ENCODE measurements at places on chromosomes 6 and 20.

DNA sequence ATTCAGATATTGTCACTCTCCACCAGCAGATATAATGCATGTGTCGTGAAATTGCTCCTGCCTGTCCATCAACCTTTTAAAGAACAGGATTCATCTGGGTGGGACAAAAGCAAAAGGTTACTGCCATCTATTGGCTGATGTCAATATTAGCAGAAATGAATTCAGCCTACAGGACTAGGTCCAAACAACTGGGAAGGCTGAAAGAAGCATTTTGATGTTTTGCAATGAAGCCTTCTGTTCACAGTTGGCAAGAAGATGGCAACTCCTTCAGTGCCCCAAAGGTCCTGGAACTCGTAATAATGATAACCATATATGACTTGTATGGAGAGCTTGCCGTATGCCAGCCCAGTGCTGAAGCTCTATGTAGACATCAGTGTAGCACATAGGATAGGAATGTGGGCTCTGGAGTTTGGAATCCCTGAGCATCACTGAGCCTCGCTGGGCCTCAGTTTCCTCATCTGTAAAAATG lies 7.5 kb downstream of the BCAS1 start:
- DNase-seq = no peak

DNA sequence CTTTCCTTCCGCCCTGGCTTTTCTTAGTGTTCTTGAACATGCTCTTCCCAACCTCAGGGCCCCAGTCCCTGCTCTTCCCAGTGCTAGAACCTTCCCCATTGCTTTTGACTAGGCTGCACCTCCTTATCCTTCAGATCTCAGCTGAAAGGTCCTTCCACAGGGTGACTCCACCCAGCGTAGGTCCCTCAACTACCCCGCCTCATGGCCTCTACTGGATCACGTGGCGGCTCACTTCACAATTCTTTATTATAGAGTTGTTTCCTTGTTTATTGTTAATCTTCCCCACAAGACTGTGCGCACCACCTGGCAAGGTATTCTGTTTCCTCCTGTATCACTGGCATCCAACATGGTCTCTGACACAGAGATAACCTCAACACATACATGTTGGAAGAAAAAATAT lies 31.2 kb downstream of the TTLL9 start:
- no peak for DNase-seq

DNA sequence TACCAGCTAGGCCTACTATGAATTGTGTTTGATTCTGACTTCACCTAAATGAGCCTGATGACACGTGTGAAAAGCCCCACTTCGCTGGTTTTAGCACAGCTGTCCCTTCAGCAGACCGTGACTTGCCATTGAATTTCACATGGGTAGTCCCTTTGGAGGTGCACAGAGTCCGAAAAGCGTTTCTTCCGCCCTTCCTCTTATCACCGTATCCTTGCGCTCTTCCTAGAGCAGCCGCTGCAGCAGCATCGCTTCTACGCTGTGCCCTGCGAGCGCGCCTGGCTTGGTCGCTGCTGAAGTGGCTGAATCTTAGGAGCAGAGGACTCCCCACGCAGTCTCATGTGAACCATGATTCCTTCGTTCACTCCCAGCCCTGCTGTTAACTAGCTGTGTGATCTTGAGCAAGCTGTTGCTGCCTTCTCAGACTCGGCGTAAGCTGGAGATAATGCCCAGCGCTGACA lies 127.0 kb downstream of the PACRG start:
- DNase-seq = no peak

GRCh38 chr6:3561725-3562124 lies 104.9 kb upstream of the SLC22A23 start:
- DNase-seq = no peak

DNA sequence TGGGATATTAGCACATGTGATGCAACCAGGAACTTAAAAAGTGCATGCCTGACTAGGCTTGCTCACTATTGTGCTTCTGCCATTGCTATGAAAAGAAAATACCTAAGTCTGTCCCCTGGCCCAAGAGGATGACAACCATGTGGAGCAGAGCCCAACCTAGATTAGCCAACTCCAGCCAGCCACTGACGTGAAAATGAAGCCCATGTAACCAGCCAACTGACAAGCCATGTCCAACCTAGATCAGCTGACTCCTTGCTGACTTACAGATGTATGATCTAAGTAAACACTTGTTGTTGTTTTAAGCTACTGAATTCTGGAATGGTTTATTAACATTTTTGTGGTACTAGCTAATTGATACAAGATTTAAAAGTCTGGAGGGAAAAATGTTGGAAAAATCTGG lies 47.5 kb downstream of the PIGU start:
- no peak for DNase-seq

GRCh38 chr20:58619864-58620431 lies 31.1 kb upstream of the STX16 start:
- DNase-seq = no peak

GRCh38 chr6:158500016-158500735 lies 59.7 kb upstream of the TMEM181 start:
- no peak for DNase-seq

- DNase-seq = no peak
Measured at GRCh38 chr6:119325559-119326265, 23.8 kb downstream of the MAN1A1 start.

DNA sequence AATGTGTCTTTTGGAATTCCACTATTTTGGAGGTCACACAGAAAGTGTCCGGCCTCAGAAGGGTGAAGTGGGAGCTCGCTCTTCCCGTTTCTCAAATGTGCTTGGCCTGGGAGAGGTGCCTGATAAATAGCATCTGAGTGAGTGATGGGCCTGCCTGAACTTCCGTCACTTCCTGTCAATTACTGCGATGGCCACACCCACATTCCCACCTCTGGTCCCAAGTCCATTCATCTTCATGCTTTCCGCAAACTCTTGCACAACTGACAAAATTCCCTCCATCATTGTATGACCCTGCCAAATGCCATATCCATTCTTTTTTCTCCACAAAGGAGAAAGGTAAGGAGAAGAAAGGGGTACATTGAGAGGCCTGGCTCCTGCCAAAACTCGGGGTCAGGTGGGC lies 169.0 kb downstream of the QKI start:
- no peak for DNase-seq

DNA sequence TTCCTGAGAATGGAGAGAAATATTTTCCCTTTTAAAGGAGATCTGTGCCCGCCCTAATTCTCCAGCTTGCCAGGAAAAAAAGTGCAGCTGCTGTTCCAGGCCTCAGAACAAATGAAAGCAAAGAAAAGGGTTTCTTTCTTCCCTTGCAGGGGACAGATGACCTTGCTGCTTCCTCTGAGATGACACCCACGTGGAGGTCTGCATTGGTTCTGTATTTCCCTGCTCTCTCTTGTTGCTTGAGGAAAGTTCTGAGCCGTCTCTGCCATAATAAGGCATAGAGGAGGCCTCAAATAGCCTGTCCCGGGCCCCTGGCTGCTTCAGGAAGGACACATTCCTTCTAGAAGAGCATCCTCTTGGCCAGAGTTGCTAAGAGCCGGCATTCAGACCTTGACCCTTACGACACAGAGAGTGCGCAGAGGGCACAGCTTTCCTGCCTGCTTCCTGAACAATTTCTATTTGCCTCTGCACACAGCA lies 501.8 kb upstream of the SULF2 start:
- DNase-seq = no peak

DNA sequence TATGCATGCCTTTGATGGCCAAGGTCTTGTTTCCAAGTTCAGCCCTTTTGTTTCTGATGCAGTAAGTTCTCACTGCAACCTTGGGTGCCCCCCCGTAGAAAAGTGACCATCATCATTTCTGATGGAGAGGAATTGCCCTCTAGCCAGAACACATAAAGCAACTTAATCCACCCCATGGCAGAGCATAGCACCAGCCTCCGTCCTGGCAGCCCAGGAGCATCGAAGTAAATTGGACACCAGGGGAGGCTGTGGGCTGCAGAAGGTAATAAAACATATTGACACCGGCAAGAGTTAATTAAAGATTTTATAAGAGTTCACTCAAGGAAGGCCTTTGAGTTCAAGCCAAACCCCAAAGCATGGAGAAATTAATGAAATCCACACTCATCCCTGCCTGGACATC lies 39.2 kb upstream of the CST7 start:
- DNase-seq = no peak

DNA sequence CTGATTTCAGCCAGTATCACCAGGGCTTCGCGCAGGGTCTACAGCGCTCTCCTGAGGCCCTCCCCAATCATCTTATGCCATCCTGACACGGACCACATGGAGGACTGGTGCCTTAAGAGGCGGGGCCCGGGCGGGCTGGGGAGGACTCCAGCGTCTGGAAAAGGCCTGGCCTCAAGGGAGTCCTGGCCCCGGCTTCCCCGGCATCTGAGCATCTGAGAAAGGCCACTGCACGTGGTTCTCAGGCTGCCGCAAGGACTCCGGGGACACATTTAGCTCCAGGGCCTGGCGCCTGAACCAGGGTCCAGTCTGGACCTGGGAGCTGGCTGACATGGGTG lies 21.4 kb downstream of the BHLHE23 start:
- DNase-seq = no peak

DNA sequence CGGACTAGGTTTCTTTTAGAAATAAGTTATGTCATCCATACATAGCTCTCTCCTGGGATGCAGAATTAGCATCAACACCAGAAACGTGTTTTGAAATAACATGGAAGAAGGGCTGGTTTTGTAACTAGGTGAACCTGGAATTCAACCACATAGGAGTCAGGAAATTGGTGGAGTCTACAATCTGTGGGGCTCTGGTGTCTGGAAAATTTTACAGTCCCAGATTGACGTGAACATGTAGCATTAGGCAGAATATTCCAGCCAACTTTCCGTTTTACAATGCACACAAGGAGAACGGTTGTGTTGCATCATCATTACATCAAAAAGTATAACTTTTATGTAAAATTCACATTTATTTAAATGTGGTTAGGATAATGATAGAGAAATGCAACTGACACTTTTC lies 1.9 kb downstream of the KCNQ5 start:
- DNase-seq = no peak

DNA sequence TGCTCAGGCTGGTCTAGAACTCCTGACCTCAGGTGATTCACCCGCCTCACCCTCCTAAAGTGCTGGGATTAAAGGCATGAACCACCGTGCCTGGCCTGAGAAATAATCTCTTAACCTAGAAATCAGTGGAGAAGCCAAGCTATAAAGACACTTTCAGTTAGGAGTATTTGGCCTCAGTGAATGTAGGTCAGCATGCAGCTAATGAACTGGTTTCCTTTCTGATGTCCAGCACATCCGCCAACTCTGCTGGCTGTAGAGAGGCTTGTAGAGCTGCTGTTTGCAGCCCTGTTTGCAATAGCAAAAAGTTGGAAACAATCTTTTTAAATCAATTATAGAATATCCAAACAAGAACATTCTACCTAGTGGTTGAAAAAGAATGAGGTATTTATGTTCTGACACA lies 42.4 kb upstream of the ELOVL5 start:
- no peak for DNase-seq

GRCh38 chr6:107690643-107691061 lies 133.5 kb downstream of the SCML4 start:
- no peak for DNase-seq

- DNase-seq = no peak
Measured at GRCh38 chr6:7424967-7425807, 35.6 kb downstream of the RIOK1 start.

DNA sequence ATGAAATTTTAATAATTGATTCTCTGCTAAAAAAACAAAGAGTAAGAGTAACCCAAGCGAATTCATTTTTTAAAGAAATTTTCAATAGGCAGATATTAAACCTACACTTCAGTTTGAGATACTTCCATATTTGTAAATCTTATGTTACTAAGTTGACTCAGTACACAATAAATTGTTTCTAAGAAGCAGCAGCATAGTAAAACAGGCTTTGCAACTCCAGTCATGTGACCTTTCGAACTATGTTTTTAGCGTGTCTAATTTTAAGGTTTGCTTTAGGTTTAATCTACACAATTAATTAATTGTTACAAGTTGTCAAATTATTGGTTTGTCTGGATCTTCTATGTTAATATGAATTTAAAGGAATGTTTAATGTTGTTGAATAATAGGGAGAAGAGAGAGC lies 708.9 kb upstream of the CITED2 start:
- DNase-seq = no peak

GRCh38 chr20:23086056-23086566 lies at the start of gene CD93:
CD93 (minus strand) TSS chr20:23086324; CDS start chr20:23086192, 132 bp downstream.
- DNase-seq = no peak

GRCh38 chr20:63351811-63352591 lies 9.1 kb downstream of the CHRNA4 start:
- no peak for DNase-seq

GRCh38 chr6:7954477-7955200 lies 44.1 kb upstream of the TXNDC5 start:
- no peak for DNase-seq

- no peak for DNase-seq
Measured at GRCh38 chr20:34104059-34104458, 8.0 kb downstream of the EIF2S2 start.

- no peak for DNase-seq
Measured at GRCh38 chr6:134233180-134233955, 84.5 kb downstream of the SGK1 start.

DNA sequence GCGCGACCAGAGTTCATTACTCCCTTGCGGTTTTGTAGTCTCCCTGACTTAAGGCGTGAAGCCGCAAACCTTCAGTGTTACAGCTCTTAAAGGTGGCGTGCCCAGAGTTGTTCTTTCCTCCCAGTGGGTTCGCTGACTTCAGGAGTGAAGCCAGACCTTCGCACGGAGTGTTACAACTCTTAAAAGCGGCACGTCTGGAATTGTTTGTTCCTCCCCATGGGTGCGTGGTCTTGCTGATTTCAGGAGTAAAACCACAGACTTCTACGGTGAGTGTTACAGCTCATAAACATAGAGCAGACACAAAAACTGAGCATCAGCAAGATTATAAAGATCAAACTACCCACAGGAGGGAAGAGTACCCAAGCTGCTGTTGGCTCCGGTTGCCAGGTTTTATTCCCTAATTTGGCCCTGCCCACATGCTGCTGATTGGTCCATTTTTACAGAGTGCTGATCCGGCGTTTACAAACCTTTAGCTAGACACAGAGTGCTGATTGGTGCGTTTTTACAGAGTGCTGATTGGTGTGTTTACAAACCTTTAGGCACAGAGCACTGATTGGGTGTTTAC lies 10.4 kb downstream of the TMEM14C start:
- no peak for DNase-seq

DNA sequence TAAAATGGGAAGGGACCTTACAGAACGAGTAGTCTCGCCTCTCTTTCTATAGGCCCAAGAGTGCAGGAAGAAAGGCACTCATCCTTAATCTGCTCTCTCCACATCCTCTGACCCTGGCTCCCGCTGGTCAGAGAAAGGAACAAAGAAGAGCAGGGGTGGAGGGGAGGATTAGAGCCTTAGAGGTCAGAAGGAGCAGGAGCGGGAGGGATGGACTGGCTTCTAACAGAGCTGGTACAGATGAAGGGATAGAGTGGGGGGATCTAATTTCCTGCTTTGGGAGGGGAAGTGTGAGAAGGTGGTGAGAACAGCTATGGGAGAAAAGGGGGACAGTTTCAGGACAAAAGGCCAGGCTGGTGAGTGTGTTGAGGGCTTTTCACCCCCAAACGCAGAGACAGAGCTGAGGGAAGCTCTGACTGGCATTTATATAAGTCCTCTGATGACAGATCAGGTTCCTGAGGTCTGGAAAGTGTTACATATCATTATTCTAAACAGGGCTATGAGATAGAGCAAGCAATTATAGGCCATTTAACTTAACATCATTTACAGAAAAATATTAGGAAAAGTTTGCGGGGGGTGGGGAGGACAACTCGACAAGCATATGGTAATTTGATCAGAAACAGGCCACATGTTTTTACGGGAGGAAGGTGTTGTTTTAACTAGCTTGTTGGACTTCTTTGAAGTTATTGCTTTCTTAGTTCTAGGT lies 111.1 kb downstream of the FOXC1 start:
- DNase-seq = no peak

- no peak for DNase-seq
Measured at GRCh38 chr6:161237176-161237575, 36.7 kb downstream of the AGPAT4 start.

GRCh38 chr20:59075934-59076508 lies 33.4 kb upstream of the PRELID3B start:
- DNase-seq = no peak

All from T-helper 17 cell (primary cell).